ENCODE measurements at places on chromosomes 7 and 10. TPM values are rescaled to one million over a fixed set of nuclear protein-coding genes. Genes with fewer than 3 reads are reported as not detected.
A peak's percentile ranks its signal among the peaks of the same experiment; 100 is the strongest.

PTN gene
- not detected for total RNA-seq

GRCh38 chr10:89242345-89242684 is 9.3 kb downstream of the LIPA start:
- H3K4me3 ChIP-seq, result no peak overlapping the region
- H3K27me3 ChIP-seq, result no peaks in the 10 kb centered on the region
- H3K36me3 ChIP-seq, result no peaks in the 10 kb centered on the region
- no peak overlapping the region for H3K27ac ChIP-seq
- DNase-seq, result no peak

- no peaks in the 10 kb centered on the region for H3K4me1 ChIP-seq
- no peaks in the 10 kb centered on the region for H3K36me3 ChIP-seq
- no peak overlapping the region for H3K27ac ChIP-seq
- no peak for DNase-seq
Observed at GRCh38 chr10:36182179-36182566, 540.1 kb upstream of the FZD8 start.

DNA sequence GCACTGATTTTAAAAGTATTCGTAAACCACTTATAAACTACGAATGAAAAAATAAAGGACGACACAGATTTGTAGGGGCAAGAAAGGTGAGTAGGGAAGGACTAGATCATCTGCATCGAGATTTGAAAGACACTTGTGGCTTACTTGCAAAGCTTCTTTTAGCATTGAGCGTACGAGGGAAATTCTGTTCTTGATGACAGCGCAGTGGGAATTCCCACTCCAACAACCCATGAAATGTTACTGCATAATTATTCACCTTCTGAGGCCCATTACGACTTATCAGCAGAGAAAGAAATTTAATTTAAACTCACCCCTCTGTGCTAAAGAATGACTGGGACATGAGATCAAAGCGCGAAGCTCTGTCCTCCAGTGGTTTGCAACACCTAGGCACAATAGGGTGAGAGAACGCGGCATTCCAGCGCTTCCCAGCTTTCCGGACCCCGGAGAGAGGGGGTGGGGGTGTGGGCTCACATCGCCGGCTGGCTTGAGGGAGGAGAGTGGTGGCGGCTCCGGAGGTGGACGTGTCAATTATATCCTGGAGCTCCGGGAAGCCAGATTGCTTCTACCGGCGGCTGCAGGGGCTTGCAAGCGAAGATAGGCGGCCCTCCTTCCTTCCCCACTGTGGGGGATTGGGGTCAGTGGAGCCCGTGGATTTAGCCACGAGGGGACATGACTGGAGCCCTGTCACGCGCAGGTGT is 10.3 kb downstream of the SP8 start:
- H3K4me3 ChIP-seq, result no peak overlapping the region
- peaks cover 5% of the 10 kb centered on the region for H3K4me1 ChIP-seq
- H3K36me3 ChIP-seq, result peaks cover 6% of the 10 kb centered on the region
- H3K27me3 ChIP-seq, result peaks cover 60% of the 10 kb centered on the region
- no peak for DNase-seq

MRC1 gene
- 0.07 TPM for total RNA-seq

DNA sequence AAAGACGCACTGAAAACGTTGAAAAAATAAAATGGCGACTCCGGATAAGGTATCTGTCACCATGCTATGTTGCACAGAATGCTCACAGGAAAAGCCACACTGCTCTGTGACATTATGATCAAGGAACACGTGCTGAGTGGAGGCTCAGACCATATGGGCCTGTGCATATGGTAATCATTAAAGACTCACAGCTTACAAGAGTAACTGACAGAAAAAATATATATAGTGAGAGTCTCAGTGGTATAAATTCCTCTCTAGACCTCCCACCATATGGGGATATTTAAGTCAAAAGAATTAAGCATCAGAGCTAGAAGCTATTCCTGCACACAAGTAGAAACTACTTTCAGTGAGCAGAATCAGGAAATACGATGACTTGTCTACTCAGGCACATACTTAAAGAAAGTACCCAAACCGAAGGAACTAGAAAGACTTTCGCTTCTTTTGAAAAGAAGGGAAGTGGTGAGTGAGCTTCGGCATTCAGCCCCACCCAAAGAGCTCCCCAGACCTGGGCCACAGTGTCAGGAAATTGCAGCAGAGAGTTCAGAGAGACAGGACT is 65.1 kb upstream of the MPP7 start:
- peak; percentile 25 for DNase-seq
- H3K27ac ChIP-seq, result peak overlapping the region; percentile 91
- peaks cover 2% of the 10 kb centered on the region for H3K36me3 ChIP-seq
- H3K4me3 ChIP-seq, result peak overlapping the region; percentile 76
- no peaks in the 10 kb centered on the region for H3K27me3 ChIP-seq

DNA sequence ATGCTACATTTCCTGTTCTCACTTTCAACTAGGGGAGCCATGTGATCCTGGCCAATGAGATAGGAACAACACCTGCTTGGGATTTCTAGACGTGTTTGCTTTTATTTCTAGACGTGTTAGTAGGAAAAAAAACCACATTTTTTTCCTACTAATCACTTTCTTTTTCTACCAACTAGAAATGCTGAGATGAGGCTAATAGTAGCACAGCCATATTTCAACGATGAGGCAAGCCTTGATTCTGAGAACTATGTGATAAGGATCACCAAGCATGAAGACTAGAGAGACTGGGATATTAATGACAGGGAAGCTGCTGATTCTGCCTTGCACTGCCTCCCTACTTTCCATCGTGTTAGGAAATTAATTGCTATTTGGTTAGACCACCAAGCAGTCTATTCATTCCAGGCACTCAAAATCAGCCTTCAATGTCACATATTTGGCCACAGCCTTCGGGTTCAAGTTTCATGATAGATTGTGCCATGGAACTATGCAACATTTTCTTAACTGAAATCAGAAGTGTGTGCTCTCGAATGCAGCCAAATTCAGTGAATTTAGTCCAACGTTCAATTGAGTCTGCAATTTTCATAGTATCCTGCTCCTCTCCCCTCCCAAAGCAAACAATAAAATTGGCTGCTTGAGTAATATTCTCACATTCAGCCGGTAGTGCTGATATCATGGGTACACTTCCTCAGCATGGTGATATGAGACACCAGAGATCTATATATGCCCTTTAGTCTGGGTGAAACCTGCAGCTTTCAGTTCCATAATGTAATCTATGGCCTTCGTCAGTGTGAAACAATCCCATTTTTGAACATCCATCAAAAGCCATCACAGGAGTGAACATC is 98.1 kb downstream of the GPR37 start:
- H3K4me3 ChIP-seq, result no peak overlapping the region
- no peaks in the 10 kb centered on the region for H3K27me3 ChIP-seq
- no peaks in the 10 kb centered on the region for H3K4me1 ChIP-seq
- no peaks in the 10 kb centered on the region for H3K36me3 ChIP-seq
- no peak overlapping the region for H3K27ac ChIP-seq
- DNase-seq, result no peak

DNA sequence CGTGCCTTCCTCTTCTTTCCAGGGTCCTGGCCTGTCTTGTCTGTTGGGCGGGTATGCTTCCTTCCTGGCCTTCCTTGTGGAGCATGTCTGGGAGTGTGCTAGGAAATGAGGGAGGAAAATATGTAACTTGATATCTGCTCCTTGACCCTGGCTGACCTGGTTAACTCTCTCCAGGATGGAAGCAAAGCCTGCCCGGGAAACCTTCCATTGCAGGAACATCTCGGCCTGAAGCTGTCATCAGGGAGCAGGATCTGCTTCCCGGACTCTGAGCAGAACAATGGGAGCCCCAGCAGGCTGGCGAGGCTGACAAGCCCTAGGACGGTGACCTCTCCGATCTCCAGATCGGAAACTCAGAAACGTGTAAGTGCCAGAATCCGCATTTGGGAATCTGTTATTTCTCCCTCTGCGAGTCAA is 340.3 kb downstream of the FRMD4A start:
- no peak overlapping the region for H3K4me3 ChIP-seq
- no peaks in the 10 kb centered on the region for H3K27me3 ChIP-seq
- peak overlapping the region; percentile 37 for H3K27ac ChIP-seq

DNA sequence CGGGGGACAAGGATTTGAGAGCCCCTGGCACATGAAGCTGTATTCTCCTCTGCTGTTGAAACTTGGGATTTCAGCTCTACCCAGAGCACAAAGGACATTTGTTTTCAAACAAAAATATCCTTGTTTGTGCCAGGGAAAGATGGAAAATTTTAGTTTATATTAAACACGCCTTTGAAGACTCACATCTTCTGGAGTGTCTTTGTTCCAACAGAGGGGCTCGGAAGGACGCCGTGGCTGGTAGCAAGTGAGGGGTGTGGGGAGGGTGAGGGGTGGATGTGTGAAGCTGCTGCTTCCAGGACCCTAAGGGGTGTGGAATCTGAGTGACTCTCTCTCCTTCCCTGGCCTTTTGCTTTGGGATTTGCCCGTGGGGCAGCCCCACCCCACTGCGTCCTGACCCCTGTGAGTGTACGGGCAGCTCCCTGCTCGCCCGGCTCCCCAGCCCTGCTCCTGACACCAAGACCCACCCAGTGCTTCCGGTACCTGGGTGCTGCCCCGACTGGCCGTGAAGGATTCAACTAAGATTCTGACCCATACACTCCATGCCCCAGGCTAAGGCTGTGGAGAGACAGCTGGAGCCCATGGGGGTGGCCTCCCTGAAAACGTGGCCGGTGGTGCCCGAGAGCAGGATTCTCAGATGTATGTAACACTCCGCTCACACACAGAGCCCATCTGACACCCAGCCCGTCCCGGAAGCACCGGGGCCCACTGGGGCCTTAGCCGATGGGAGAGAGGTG is 59.6 kb downstream of the ZRANB1 start:
- no peaks in the 10 kb centered on the region for H3K36me3 ChIP-seq
- H3K4me3 ChIP-seq, result no peak overlapping the region
- H3K4me1 ChIP-seq, result no peaks in the 10 kb centered on the region
- H3K27me3 ChIP-seq, result peaks cover 14% of the 10 kb centered on the region
- H3K27ac ChIP-seq, result no peak overlapping the region

- DNase-seq, result no peak
- no peaks in the 10 kb centered on the region for H3K4me1 ChIP-seq
- H3K27ac ChIP-seq, result no peak overlapping the region
- no peaks in the 10 kb centered on the region for H3K27me3 ChIP-seq
- no peak overlapping the region for H3K4me3 ChIP-seq
Observed at GRCh38 chr10:129589546-129589945, 122.5 kb downstream of the MGMT start.

DNA sequence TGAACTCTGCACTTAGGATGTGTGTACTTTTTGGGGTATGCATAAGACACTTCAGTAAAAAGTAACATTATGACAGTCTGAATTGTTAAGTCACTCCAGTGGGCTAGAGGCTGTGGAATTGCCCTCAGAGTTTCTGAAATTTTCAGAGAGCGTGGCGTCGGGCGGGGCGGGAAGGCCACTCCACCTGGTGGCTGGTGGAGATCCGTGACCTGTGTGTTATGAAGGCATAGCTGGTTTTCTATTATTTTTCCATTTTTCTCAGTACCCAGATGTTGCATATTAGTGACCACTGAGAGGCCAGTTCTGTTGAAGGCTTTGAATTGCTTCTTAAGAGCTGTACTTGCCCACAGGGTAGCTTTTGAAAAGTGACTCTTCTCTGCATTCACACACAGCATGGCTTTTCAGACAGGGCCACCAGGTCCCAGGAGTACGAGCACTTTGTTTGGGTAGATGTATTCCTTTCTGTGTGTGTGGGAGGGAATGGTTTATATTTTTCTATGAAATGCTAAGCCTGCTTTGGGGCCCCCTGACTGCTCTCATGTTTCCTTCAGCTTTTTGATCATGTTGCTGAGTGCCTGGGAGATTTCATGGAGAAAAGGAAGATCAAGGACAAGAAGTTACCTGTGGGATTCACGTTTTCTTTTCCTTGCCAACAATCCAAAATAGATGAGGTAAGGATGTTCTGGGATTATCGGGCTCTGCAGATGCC is 52.3 kb downstream of the TACR2 start:
- peaks cover 41% of the 10 kb centered on the region for H3K4me1 ChIP-seq
- no peak for DNase-seq
- no peak overlapping the region for H3K4me3 ChIP-seq
- peaks cover 5% of the 10 kb centered on the region for H3K36me3 ChIP-seq
- H3K27ac ChIP-seq, result peak overlapping the region; percentile 97

DNA sequence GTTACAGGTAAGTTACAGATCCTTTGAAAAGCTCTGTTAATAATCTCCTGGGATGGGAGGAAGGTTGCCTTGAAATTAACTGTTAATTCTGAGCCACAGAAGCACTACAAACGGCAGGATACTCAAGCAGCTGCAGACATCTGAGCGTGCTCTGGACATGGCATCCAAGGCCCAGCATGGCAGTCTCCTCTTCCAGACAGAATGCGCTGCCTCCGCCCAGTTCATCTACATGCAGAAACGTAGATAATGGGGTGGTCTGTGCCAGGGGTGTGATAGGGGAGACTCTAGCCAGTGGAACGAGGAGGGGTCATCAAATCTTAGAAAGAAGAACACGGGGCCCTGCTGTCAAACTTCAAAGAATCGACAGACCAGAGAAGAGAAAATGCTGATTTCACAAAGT is 13.8 kb downstream of the VIPR2 start:
- no peaks in the 10 kb centered on the region for H3K4me1 ChIP-seq
- H3K27ac ChIP-seq, result no peak overlapping the region
- no peak for DNase-seq
- H3K27me3 ChIP-seq, result peaks cover 29% of the 10 kb centered on the region

DNA sequence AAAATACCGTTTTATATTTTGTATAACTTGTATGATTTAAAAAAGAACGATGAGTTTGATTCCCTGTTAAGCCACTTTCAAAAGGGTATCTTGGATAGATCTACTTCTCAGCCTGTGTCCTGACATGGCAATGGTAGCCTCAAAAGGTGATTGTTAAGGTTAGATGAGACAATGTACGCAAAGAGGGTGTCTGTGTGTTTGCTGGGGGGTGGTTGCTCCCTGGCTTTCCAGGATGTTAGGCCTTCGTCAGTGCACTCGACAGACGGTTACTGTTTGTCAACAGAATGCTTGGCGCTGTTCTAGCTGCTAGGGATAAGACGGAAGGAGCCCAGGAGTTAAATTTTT is 90.3 kb downstream of the NEURL1 start:
- H3K4me1 ChIP-seq, result peaks cover 11% of the 10 kb centered on the region
- no peaks in the 10 kb centered on the region for H3K27me3 ChIP-seq
- H3K36me3 ChIP-seq, result peaks cover 3% of the 10 kb centered on the region

ANKRD30A gene
- total RNA-seq, result not detected

DNA sequence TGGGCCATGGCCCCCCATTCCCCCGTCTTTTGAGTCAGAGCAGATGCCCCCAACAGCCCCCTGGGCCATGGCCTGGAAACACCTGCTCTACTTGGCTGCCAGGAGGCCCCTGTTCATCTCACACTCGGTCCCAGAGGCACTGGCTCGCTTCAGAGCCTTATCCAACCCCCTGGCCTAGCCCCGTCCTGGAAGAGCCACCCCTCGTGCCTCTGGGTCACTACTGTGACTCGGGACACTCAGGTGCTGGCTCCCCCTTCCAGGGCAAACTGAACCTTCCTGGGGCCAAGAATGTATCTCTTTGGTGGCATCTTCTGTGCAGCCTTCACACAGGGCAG is 7.0 kb downstream of the POLR2J start:
- no peak overlapping the region for H3K4me3 ChIP-seq
- no peak for DNase-seq
- peak overlapping the region; percentile 32 for H3K27ac ChIP-seq
- H3K36me3 ChIP-seq, result no peaks in the 10 kb centered on the region
- peaks cover 7% of the 10 kb centered on the region for H3K4me1 ChIP-seq
- H3K27me3 ChIP-seq, result no peaks in the 10 kb centered on the region

- no peaks in the 10 kb centered on the region for H3K36me3 ChIP-seq
- H3K4me1 ChIP-seq, result peaks cover 69% of the 10 kb centered on the region
- H3K4me3 ChIP-seq, result peak overlapping the region; percentile 74
- DNase-seq, result no peak
Observed at GRCh38 chr10:11154849-11155498, 137.3 kb downstream of the CELF2 start.

- H3K27ac ChIP-seq, result no peak overlapping the region
- H3K4me1 ChIP-seq, result no peaks in the 10 kb centered on the region
- no peak for DNase-seq
- peaks cover 53% of the 10 kb centered on the region for H3K27me3 ChIP-seq
- no peaks in the 10 kb centered on the region for H3K36me3 ChIP-seq
- H3K4me3 ChIP-seq, result no peak overlapping the region
Observed at GRCh38 chr10:75620356-75620755, 188.9 kb downstream of the LRMDA start.
